Epithelial cell of proximal tubule (primary cell): ENCODE measurements at places on chromosomes 4 and X. TPM values are rescaled to one million over a fixed set of nuclear protein-coding genes. Genes with fewer than 3 reads are reported as not detected.

PPEF2 gene
- total RNA-seq, result not detected in 2 replicates

MAGEA11 gene
- total RNA-seq, result not detected in 2 replicates

C4orf51 gene
- not detected in 2 replicates for total RNA-seq

CXCL5 gene
- total RNA-seq, result 32.3 and 79.5 TPM in 2 replicates

CD99L2 gene
- 27.6 and 32.5 TPM in 2 replicates for total RNA-seq

BMX gene
- not detected in 2 replicates for total RNA-seq

RHOH gene
- not detected in 2 replicates for total RNA-seq

F11 gene
- not detected in 2 replicates for total RNA-seq

TLL1 gene
- 2.0 and 2.6 TPM in 2 replicates for total RNA-seq

NAAA gene
- total RNA-seq, result 8.9 and 14.0 TPM in 2 replicates

PCDH11X gene
- total RNA-seq, result not detected in 2 replicates

GAGE1 gene
- not detected in 2 replicates for total RNA-seq

RBMXL3 gene
- total RNA-seq, result not detected in 2 replicates

GPR50 gene
- total RNA-seq, result not detected in 2 replicates

ETDA gene
- total RNA-seq, result not detected in 2 replicates

SPANXN2 gene
- not detected in 2 replicates for total RNA-seq

NEIL3 gene
- total RNA-seq, result 7.8 and 18.2 TPM in 2 replicates

HSPA4L gene
- total RNA-seq, result 10.6 and 12.6 TPM in 2 replicates

PPP1R2C gene
- not detected in 2 replicates for total RNA-seq

LGI2 gene
- total RNA-seq, result under 0.01 and 2.5 TPM in 2 replicates

SYTL4 gene
- total RNA-seq, result 5.3 and 8.0 TPM in 2 replicates

POU4F2 gene
- total RNA-seq, result not detected in 2 replicates

PHEX gene
- total RNA-seq, result 0.07 and 0.29 TPM in 2 replicates

TENM3 gene
- 2.4 and 6.1 TPM in 2 replicates for total RNA-seq

GATA1 gene
- total RNA-seq, result not detected in 2 replicates

ADGRG4 gene
- not detected in 2 replicates for total RNA-seq

CTAG2 gene
- total RNA-seq, result not detected in 2 replicates

USP26 gene
- total RNA-seq, result not detected in 2 replicates

FHDC1 gene
- total RNA-seq, result 0.72 and 2.1 TPM in 2 replicates

TKTL2 gene
- not detected in 2 replicates for total RNA-seq

HAND2 gene
- not detected in 2 replicates for total RNA-seq

NAA11 gene
- total RNA-seq, result not detected in 2 replicates

SMIM43 gene
- 0.07 TPM in 1 of 2 replicates, not detected in the other for total RNA-seq

ODAM gene
- not detected in 2 replicates for total RNA-seq

HHIP gene
- 0.92 and 1.7 TPM in 2 replicates for total RNA-seq

SNX12 gene
- 50.9 and 53.0 TPM in 2 replicates for total RNA-seq

FAM133A gene
- total RNA-seq, result not detected in 2 replicates

SH2D1A gene
- not detected in 2 replicates for total RNA-seq

KCND1 gene
- 0.51 and 1.1 TPM in 2 replicates for total RNA-seq

CLTRN gene
- 1.7 and 3.3 TPM in 2 replicates for total RNA-seq

KIAA1210 gene
- not detected in 2 replicates for total RNA-seq

GAGE12G gene
- not detected in 2 replicates for total RNA-seq

PLXNB3 gene
- total RNA-seq, result 2.9 and 7.4 TPM in 2 replicates
